ENCODE measurements at places on chromosomes 12 and 14.

DNA sequence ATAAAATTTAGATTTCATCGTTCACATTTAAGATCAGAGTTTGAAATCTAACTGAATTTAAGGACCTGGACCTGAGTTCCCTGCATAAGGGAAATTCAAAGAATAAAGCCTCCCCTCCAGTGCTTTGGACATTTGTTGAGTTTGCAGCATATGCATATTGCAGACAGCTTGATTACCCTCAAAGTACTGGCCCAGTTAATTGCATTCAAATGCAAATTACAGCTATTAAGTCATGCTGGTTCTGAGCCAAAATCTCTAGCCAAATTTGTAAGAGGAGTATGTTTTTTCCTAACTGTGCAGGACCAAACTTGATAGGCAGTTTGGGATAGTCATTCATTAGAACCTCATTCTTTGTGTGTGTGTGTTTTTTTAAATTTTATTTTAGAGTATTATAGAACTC lies 9.1 kb upstream of the KIF21A start:
- no peak for DNase-seq

DNA sequence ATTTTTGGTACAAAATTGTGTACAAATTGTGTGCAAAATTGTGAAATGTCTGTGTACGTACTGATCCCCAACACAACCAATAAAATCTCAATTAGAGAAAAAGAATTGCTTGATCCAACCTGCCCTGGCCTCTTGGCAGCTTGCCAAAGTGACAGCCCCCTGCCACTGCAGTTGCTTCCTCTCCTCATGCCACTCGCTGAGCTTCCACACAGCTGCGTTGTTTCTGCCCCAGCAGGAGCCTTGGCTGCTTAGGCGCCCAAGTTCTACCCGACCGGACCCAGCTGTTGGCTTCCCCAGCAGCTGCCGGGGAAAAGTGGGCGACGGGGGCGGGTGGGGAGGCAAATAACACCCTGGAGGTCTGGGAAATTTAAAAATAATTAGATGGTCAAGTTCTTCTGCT lies 171.8 kb upstream of the ATF7IP start:
- no peak for DNase-seq

DNA sequence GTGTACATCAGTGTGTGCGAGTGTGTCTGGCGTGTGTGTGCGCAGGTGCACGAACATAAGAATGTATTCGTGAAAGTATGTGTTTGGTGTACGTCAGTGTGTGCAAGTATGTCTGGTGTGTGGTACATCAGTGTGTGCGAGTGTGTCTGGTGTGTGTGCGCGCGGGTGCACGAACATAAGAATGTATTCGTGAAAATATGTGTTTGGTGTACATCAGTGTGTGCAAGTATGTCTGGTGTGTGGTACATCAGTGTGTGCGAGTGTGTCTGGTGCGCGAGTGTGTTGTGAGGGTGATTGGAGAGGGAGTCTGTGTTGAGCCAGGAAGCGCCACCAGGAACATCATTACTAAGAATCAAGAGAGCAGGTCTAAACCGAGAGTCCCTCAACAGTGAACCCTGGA lies 143.8 kb downstream of the BCL11B start:
- DNase-seq, result no peak

- peak; percentile 93 for DNase-seq
These were observed 5.5 kb downstream of the DNAH10 start for GRCh38 chr12:123767613-123768012.

DNA sequence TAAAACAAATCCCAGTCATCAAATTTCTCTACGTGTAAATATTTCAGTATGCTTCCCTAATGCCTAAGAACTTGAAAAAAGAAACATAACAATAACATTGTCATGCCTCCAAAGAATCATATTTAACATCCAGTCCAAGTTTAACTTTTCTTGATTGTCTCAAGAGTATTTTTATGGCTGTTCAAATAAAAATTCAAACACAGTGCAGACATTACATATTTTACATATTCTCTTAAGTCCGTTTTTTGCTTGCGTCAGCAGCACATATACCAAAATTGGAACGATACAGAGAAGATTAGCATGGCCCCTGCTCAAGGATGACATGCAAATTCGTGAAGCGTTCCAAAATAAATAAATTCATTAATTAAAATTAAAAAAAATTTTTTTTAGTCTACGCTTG lies 23.3 kb upstream of the EEA1 start:
- DNase-seq, result no peak

DNA sequence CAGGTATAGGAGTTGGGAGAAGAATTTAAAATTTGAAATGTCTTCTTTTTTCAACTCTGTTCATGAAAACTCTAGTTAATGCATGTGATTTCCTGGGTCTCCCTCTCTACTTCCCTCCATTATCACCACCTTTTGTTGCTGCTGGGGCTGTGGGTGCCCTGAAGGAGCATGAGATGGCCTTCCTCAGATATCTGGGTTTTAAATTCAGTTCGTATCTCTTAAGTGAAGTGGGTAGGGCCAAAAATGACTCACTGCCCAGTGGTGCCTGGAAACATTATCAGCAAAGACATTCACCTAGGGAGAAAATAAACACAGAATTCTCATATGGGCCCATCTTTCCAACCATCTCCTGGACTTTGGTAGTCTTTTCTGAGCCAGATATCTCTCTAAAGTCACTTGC lies 234.9 kb upstream of the PLEKHG7 start:
- peak; percentile 18 for DNase-seq

DNA sequence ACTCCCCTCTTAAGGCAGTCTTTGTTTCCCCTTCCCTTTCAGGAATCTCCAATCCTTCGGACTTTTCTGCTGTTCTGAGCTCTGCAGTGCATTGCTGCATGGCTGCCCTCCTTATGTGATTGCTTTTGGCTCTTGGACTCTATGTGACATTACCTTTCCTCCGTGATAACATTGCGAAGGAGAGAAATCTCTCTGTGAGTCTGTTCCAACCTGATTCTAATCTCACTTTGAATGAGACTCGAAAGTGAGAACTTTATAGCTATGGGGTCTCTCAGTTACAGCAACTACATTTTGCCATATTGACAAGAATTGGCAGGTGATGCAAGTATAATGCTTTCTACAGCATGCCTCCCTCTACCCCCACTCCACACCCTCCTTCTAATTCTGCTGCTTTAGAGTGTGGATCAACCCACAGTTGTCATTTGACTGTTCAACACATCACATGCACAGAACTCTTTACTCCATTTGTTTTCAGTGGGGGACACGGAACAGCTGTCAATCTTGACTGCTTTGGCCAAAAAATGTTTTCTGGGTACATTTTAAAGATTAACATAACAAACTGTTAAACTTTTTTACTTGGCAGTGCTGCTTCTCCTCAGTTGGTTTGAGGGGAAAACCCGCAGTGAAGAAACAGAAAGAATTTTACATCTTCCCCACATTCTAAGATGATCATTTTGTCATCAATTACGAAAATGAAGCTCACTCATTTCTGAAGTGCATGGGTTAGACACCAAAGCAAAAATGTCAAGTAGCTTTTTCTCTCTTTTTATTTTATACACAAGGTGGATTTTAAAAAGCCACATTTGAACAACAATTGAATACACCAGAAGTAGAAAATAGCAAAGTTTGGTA lies 125.5 kb upstream of the RMST start:
- DNase-seq, result no peak

DNA sequence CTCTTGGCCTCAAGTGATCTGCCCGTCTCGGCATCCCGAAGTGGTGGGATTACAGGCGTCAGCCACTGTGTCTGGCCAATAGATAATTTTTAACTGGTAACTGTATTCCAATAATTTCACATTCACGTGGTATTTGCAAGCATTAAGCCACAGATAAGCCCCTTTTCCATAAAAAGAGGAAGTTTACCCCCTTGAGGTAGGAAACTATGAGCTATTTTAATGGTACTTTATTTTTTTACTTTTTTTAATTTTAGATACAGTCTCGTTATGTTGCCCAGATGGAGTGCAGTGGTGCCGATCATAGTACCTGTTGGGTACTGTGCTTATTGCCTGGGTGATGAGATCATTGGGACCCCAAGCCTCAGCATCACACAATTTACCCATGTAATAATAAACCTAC lies 42.9 kb upstream of the AP4S1 start:
- peak; percentile 84 for DNase-seq

- no peak for DNase-seq
These were observed 264.2 kb upstream of the KITLG start for GRCh38 chr12:88844426-88844825.

DNA sequence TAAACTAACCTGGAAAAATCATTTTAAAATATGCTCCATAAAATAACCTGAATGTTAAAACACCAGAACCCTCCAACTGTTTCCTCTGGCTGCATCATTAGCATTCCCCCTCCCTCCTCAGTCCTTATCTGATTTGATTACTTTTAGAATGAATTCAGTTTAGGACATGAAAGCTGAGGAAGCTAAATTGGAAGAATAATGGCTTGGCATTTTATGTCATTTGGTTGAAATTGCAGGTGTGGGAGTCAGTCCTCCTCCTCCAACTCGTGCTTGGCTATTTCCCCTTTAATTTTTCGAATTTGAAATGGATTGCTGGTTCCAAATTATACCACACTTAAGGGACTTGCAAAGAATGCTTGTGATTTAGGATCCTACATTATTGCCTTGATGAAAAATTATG lies 473.0 kb upstream of the STXBP6 start:
- DNase-seq, result no peak

DNA sequence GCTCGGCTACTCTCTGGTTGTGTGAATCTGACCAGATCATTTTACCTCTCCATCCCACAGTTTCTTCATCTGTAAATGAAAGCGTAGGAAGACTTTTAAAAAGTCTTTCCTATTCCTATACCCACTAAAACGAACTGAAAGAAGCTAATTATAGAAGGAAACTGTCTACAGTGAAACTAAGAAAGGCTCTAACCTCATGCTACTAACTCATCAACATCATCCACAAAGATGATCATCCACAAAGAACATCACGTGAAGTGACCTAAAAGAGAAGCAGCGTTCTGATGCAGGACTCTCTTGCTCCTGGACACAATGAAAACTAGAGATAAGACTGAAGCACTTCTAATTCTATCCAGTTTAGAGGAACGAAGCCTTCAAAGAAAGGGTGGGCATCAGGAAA lies 58.5 kb upstream of the OSBPL8 start:
- no peak for DNase-seq

Data from hematopoietic multipotent progenitor cell treated with erythropoietin and hydrocortisone succinate and interleukin-3 and kit ligand, for 4 days (in vitro differentiated cells).